ENCODE measurements at places on chromosomes 13 and 19.
A peak's percentile ranks its signal among the peaks of the same experiment; 100 is the strongest.

GRCh38 chr13:111249637-111250360 lies 70.6 kb upstream of the TEX29 start:
- no peak for DNase-seq

GRCh38 chr13:107817647-107818287 lies 397.6 kb downstream of the LIG4 start:
- DNase-seq, result no peak

- peak; percentile 49 for DNase-seq
These were observed 68.7 kb downstream of the ZAR1L start for GRCh38 chr13:32246468-32246867.

- no peak for DNase-seq
These were observed 306 bp downstream of the ZNF540 start for GRCh38 chr19:37594982-37595382.

DNA sequence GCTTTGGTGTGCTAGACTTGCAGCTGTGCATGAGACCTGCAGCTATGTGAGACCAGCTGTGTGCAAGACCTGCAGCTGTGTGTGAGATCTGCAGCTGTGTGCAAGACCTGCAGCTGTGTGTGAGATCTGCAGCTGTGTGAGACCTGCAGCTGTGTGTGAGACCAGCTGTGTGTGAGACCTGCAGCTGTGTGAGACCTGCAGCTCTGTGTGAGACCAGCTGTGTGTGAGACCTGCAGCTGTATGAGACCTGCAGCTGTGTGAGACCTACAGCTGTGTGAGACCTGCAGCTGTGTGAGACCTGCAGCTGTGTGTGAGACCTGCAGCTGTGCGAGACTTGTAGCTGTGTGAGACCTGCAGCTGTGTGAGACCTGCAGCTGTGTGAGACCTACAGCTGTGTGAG lies 6.7 kb upstream of the DCUN1D2 start:
- no peak for DNase-seq

DNA sequence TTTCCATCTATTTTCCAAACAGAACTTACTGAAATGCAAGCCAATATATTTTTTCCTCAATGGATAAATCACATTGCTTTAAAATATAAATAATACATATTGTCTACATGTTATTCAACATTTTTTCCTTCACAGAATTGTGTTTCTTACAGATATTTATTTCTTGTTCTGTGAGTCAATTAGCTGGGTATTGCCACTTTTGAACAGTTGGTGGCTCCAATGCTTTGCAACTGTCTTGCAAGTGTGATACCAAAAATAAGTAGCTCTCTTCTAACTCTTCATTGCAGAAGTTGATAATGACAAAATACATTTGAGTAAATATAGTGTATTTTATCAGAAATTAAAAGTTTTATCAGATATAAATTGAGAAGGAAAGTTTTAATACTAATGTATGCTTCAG lies 17.1 kb upstream of the GPC5 start:
- no peak for DNase-seq

GRCh38 chr13:31891472-31891871 lies 140.1 kb upstream of the FRY start:
- DNase-seq, result no peak

DNA sequence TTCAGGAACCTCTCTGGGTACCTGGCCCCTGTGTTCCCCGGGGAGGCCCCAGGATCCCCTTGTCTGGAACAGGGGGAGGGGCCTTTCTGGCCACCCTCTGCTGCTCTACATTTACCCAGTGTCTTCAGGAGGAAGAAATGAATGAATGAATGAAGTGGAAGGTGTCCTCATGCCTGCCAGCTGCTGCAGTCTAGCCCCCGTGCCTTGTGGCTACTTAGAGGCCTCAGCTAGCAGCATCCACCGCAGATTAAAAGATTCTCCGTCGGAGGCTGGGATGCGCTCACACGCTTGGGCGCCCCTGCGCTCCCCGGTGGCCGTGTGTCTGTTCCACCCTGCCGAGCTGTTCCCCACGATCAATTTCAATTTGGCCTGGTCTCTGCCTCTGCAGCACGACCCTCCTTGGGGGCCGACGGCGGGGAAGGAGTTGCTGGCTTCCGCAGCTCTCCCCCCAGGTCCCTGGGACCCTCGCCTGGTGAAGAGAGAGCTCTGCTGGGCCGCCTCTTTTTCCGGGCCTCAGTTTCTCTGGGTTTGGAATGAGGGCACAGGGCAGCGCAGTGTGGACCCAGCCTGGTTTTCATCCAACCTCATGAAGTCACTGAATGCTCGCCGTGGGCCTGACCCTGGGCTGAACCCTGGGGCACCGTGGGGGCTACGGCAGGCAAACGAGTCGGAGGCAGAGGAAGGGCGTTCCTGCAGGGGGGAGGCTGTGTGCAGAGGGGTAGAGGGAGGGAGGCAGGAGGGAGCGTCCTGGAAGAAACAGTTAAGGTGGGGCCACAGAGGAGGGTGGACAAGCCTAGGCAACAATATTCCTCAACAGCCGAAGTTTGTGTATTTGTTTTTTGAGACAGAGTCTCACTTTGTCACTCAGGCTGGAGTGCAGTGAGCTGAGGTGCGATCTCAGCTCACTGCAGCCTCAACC lies 28.3 kb downstream of the EFNA2 start:
- no peak for DNase-seq

- no peak for DNase-seq
These were observed 361.9 kb upstream of the GPC6 start for GRCh38 chr13:92864584-92865284.

- no peak for DNase-seq
These were observed 1.9 kb downstream of the ISOC2 start for GRCh38 chr19:55459551-55459949.

- DNase-seq, result no peak
These were observed 40.7 kb downstream of the RB1 start for GRCh38 chr13:48344264-48344663.

Measured in neural crest cell (in vitro differentiated cells).